ENCODE measurements at places on chromosomes 13 and 19.
A peak's percentile ranks its signal among the peaks of the same experiment; 100 is the strongest.

DNA sequence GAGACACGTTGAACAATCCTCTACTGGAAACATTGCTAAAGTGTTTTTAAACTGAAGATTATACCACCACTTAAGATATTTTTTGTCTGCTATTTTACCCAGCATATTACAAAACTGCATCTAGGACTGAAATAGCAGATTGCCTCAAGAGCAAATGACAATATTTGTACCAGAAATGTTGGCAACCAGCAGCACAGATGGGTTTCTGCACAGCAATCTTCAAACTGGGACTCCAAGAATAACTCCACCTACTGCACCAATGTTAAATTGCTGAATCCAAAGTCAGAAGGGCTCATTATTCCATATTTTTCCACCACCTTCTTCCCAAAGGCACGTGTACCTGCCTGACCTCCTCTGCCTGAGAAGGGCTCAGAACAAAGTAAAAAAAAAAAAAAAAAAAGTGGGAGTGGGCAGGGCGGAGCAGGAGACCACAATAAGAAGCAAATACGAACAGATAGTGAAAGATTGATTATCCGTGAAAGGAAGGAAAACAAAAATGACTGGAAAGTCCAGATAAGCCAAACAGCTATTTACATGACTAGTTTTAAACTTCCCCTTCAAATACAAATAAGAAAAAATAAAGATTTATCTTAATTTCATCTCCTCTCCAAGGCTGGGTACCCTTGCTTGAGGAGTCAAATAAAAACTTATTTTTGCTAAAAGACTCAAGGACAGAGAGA lies 79.4 kb downstream of the FOXO1 start:
- DNase-seq: no peak

- no peak for DNase-seq
Observed at GRCh38 chr19:6236310-6237291, 43.2 kb downstream of the MLLT1 start.

DNA sequence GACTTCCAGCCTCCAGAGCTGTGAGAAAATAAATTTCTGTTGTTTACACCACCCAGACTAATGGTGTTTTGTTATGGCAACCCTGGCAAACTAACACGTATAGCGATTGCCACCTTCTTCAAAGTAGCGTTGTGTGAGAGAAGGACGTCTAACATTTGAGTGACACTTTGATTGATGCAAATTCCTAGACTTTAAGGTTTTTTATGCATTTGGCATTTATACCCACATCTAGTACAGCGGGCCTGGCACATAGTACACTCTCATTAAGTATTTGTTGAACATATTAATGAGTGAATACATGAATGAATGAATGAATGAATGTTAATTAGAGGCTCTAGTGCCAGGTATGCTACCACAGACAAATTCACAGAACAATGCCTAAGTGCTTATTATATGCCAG lies 36.7 kb downstream of the POU4F1 start:
- no peak for DNase-seq

GRCh38 chr13:51579676-51580075 lies 4.6 kb upstream of the WDFY2 start:
- DNase-seq: no peak

DNA sequence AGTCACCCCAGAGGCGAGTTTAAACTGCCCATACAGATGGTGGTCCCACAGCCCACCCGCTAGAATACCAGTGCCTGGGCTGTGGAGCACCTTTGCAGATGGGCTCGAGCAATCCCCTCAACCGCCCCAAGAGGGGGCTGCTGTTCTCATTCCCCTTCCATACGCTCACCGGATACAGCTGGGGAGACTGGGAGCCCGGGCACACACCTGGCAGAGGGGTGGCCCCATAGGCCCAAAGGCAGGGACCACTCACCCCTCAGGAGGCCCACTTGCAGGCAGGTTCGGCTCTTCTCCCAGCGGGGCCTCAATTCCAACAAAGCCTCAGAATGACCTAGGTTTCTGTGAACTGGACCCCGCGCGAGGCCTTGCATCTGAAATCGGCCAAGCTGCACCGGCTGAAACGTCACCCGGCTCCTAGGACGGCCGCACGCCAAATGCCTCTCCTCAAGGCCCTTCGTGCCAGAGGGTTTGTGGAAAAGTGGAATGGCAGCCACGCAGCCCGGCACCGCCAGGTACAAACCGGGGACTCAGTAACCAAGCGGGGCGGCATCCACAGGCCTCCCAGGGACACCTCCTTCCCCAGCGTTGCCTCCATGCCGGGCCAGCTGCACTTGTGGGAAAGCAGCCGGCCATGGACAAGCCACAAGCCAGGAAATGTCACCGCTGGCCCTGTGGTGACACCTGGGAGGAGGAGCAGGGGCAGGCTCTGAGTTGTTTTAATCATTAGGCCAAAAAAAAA lies 18.7 kb downstream of the MLLT1 start:
- DNase-seq: no peak

GRCh38 chr13:41182231-41182630 lies 12.1 kb downstream of the KBTBD7 start:
- no peak for DNase-seq

GRCh38 chr19:29904017-29904416 lies 38.0 kb upstream of the URI1 start:
- no peak for DNase-seq

GRCh38 chr13:113034451-113035212 lies 65.6 kb downstream of the MCF2L start:
- DNase-seq: peak; percentile 24

GRCh38 chr13:21147827-21148226 lies 28.5 kb downstream of the SKA3 start:
- no peak for DNase-seq

DNA sequence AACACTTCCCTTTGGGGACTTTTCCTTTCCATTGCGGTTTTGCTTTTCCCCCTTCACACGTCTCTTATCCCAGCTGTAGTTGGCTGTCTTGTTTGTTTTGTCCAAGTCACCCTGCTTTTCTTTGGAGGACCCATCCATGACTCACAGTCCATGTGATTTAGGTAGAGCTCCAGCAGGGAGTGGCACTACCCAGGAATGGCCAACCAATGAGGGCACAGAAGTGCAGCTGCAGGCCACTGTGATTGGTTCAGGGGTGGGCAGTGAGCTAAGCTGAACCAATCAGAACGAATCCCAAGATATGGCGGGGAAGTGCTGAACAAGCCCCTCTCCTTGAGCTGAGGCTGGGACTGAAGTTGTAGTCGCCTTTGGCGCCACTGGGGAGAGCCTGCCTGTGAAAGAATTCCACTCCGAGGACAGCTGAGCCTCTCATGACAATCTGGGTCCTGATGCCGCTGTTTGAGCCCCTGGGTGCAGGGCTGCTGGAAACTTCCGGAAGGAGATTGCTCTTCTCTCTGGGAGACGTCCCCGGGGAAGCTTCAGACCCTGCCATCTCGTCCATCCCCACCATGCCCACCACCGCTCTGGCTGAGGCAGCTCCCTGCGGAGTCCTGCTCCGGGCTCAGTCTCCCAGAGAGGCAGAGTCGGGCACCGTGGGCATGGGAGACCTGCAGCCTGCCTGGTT lies 62.9 kb upstream of the URI1 start:
- peak; percentile 70 for DNase-seq

DNA sequence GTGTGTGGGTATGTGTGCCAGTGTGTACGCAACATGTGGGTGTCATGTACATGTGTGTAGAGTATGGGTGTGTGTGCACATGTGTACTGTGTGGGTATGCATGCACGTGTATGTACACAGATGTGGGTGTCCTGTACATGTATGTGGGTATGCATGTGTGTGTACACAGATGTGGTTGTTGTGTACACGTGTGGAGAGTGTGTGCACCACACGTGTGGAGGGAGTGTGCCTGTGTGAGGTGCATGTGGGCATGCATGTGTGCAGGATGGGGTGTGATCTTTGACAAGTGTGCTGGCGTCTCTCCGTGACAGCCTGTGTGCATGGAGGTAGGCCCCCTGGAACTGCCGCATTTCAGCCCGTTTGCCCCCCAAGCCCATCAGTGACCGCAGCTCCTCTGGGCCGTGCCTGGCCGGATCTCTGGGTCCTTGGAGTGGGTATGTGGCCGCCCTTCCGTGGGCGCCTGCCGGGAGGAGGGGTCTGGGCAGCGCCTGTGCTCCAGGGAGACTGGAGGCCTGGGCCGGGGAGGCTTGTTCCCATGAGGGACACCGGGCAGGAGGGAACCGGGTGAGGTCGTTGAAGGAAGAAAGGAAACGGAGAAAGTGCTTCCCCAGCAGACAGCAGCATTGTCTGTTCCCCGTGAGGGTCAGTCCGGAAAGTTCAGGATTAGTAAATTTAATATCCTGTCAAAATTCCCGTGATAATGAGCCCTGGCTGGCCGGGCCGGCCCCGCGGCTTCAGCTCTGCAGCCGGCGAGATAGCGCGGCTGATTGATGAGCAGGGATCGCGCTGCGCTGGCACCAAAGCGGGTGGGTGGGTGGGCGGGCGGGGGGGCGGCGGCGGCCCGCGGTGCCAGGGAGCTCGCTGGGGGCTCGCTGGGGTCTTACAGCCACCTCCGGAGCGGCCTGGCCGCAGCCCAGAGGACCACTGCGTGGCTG lies 91.1 kb upstream of the SOX1 start:
- DNase-seq: no peak

DNA sequence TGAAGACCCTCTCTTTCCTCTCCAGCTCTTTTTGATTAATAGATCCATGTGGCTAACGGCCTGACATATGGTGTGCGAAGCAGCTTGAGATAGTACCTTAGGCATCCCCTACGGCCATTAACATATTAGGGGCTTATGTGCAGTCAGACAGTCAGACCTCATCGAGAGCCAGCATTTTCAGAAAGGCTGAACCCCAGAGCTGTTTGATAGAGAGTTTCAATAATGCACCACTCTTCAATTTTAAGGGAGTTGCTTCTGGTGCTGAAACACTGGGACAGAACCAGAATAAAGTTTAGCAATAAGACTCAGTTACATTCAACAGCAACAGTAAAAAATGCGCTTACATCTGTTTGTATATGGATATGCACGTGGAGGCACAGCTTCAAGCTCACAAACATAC lies 10.8 kb downstream of the POU4F1 start:
- DNase-seq: no peak

GRCh38 chr13:41295973-41296372 lies 15.1 kb upstream of the NAA16 start:
- no peak for DNase-seq

GRCh38 chr19:19748249-19748938 lies 15.5 kb upstream of the ZNF14 start:
- no peak for DNase-seq

GRCh38 chr13:32491028-32491427 lies 47.6 kb downstream of the N4BP2L2 start:
- no peak for DNase-seq

DNA sequence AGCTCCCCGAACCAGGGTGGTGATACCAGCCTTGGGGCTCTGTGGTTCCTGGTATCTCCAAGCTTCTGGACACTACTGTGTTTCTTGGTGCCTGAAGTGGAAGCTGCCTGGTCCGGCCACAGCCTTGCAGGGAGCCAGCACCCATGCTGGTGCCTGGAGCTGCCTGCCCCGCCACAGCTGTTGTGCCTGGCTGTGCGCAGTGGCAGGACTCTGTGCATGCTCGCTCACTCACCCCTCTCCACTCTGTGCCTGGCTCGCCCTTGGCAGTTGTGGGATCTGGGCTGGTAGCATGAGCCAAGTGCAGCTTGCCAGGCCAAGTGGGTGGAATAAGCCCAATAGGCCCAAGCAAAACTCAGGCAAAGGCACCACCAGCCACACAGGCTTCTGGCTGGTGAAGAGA lies 1225.3 kb downstream of the SLITRK5 start:
- DNase-seq: no peak

GRCh38 chr19:44648631-44649251 lies 5.0 kb downstream of the PVR start:
- DNase-seq: no peak

GRCh38 chr19:22882797-22883196 lies 50.7 kb downstream of the ZNF723 start:
- DNase-seq: peak; percentile 73

DNA sequence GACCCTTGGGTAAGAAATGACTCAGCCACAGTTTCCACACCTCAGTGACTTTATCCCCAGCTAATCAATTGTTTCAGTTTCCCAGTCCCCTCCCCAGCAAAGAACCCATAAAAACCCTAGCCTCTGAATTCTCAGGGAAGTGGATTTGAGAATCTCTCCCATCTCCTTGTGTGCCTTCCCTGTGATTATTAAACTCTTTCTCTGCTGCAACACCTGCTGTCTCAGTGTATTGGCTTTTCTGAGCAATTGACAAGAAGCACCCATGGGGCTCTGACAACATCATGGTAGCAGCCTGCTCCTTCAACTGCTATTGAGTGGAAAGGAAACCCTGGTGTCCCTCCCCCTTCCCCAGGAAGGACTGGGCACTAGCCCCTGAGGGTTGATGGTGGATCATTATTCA lies 73.7 kb downstream of the UQCRFS1 start:
- no peak for DNase-seq

DNA sequence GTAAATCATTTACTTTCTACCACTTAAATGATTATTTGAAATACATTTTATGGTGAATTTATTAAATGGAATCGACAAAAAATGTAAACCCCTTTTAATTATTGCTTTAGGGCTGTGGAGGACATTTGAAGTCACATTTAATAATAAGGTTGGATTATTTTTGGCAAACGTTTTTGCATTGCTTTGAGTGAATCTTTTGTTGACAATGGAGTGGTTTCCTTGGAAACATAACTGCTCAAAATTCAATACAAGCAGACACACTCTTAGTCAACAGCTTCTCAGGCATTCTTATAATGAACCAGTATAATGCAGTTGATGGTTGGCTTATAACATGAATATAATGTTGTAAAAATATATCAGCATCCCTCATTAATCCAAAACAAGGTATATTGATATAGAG lies 104.7 kb downstream of the DCLK1 start:
- DNase-seq: no peak

GRCh38 chr13:80382576-80382975 lies 41.6 kb upstream of the SPRY2 start:
- no peak for DNase-seq

DNA sequence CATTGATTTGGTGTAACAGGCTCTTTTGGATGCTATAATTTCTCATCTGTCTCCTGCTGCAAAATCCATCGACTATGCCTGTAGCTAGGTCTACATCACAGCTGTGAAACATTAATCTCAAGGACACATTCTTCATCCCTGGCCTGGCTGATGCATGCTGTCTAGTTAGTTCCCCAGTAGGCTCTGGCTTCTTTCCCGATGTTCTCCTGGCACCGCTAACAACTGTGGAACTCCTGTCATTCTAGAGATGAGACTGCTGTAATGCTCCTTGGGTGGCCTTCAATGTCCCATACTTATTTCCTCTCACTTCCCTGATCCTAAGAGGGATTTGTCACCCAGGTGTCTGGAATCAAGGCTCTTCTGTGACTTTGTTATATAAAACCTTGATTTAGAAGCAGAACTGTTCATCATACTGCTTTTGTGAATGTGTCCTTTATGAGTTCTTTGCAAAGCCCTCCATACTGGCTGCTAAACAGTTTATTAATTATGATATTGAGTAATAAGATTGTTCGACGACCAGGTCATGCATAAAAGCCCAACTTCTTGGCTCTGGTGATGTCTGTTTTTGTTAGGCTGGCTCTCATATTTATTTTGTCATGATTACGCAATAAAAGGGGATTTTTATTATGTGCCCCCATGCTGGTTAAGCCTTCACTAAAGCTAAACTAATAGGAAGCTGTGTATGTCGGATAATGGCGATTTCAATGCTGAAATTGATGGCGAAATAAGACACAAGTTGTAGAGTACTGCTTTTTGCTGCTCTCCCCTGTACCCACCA lies 227.5 kb downstream of the DCT start:
- DNase-seq: no peak
